GM06990 (cell line): ENCODE measurements at places on chromosomes 5 and 9.

- DNase-seq: no peak
Measured at GRCh38 chr9:19788152-19788551, 685 bp downstream of the SLC24A2 start.

- DNase-seq: no peak
Measured at GRCh38 chr5:53166183-53166495, 56.6 kb upstream of the MOCS2 start.

DNA sequence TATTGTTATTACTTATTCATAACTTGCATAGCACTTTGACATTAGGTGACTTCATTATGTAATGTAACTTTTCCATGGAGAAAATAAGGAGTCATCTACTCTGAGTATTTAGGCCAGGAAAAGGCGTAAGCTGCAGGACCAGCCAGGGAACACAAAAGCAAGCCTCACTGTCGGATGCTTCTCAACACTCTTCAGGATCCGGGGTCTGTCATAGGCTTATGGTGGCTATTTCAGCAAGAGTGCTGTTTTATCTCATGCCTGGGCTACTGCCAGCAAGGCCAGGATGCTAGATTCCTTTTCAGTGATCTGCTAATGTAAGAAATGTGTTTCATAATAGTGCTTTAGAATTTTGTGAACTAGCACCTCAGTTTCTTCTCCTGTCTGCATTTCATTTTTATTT is 162.4 kb downstream of the CHSY3 start:
- no peak for DNase-seq

DNA sequence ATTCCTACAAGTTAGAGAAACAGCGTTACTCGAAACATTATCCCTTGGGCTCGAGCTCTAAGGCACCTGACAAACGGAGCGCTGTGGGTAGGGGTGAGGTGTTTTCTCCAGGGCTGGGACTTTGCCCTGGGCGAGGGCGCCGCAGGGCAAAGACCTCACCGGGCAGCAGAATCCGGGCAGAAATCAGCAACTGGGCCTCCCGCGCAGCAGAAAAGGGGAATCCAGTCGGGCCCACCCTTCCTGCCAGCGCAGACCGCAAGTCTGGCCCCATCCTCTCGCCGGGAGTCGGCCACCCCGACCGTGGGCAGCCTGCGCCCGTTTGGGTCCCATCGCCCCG is 430 bp upstream of the MSH3 start:
- DNase-seq: peak; percentile 76

- no peak for DNase-seq
Measured at GRCh38 chr9:30935730-30936129, 1448.7 kb upstream of the ACO1 start.

- DNase-seq: no peak
Measured at GRCh38 chr9:132481053-132481849, 71.2 kb downstream of the CFAP77 start.

DNA sequence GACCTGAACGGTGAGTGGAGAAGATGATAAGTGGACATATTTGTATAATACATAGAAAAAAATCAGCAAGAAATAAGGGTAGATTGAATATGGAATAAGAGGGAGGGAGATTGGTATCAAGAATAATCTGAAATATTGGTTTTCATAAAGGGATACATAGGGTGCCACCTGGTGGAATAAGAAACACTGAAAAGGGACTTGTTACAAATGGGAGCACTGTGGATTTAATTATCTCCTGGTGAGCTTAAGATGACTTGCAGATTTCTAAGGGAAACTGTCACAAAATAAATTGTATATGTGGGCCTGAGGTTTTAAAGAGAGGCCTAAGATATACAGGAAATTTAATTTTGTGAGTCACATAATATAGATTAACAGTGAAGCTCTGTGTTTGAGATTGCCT is 1403.5 kb upstream of the CDH18 start:
- no peak for DNase-seq

DNA sequence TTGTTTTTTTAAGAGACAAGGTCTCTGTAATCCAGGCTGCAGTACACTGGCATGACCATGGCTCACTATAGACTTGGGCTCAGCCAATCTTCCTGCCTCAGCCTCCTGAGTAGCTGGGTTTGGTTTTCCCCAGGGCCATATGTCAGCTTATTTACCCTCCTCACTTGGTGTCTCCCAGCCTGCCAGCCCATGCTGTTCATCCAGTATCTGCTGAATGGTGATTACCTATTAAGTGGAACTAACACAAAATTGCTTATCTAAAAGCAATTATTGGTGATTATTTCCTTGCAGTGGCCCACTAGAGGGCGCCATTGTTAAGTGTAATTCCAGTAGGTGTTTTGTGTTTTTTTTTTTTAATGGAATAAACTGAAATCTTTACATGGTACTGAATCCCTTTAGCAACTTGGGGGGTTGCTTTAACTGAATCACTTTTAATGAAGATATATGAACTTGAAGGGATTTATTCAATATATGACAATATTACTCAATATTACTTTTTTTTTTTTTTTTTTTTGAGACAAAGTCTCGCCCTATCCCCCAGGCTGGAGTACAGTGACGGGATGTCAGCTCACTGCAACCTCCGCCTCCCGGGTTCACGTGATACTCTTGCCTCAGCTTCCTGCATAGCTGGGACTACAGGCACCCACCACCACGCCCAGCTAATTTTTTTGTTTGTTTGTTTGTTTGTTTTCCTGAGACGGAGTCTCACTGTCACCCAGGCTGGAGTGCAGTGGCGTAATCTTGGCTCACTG is 13.8 kb downstream of the EXOSC2 start:
- DNase-seq: peak; percentile 24

GRCh38 chr5:94691949-94692348 is 73.5 kb downstream of the SLF1 start:
- no peak for DNase-seq

DNA sequence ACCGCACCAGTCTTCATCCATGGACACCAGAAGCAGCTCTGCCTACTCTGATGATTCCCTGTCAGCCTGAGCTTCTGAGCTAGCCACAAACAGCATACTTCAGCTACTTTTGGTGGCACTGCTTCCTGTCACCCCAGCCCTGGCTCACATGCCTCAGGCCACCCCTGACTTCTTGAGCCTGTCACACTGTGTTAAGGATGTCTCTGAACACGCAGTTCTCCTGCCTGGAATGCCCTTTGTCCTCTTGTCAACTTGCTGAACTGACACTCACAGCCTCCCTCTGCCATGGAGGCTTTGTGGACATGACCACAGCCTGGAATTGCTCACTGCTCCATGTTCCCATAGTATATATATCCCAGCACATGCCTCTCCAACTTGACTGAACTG is 7.2 kb downstream of the MACROH2A1 start:
- no peak for DNase-seq

- DNase-seq: no peak
Measured at GRCh38 chr9:25418974-25419373, 259.3 kb downstream of the TUSC1 start.
